ENCODE measurements at places on chromosomes 11 and 22. TPM values are rescaled to one million over a fixed set of nuclear protein-coding genes. Genes with fewer than 3 reads are reported as not detected.

- DNase-seq = no peak
Observed at GRCh38 chr22:36208162-36208765, 6.7 kb upstream of the APOL4 start.

GRCh38 chr11:6568191-6568918 is 35.1 kb downstream of the RRP8 start:
- peak; percentile 63 for DNase-seq

DNA sequence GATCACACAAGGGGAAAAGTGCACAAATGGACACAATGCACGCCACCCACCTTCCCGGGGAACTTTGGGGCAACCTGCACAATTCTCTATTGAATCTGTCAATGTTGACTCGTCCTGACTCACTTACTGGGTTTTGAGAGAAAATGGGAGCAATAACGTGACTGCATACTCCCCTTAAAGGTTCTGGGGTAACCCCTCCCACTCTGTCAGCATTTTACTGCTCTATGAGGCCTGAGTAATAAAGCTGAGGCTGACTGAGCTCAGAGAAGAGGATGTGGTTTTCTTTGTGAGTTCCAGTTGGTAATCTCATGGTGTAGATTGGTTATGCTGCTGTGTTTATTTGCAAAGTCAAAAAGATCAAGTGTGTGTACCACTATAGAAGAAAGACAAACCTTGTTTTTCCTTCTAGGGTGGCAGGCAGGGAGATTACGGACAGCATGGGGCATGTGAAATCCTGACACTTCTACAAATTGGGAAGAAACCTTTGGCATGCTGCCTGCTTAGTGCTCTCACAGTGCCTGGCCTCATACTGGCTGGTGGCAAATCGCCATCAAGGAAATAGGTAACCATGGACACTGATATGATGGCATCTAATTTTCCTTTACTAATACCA is 16.1 kb upstream of the APOA1 start:
- DNase-seq = no peak

The CASP12 gene
- total RNA-seq = not detected

DNA sequence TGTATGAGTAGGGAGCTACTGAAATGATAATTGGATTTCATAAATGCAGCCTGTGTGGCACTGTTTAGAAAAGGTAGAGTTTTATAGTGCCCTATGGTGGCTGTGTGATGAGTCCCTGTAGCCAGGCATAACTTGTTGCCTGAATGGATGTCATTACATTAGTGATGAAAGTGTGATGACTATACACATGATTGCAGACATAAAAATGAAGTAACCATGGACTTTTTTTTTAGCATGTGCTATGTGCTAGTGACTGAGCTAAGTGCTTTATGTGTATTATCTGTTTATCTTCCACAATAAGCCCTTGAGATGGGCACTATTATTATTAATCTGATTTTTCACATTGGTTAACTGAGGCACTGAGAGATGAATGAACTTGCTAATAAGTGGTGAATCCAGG is 13.5 kb upstream of the GRAMD1B start:
- DNase-seq = no peak

- no peak for DNase-seq
Observed at GRCh38 chr22:37708580-37709444, 12.0 kb downstream of the TRIOBP start.

The ABTB2 gene
- 18.7 TPM for total RNA-seq

- DNase-seq = no peak
Observed at GRCh38 chr11:43952401-43953342, 10.2 kb downstream of the C11orf96 start.

The CXCR5 gene
- total RNA-seq = not detected

DNA sequence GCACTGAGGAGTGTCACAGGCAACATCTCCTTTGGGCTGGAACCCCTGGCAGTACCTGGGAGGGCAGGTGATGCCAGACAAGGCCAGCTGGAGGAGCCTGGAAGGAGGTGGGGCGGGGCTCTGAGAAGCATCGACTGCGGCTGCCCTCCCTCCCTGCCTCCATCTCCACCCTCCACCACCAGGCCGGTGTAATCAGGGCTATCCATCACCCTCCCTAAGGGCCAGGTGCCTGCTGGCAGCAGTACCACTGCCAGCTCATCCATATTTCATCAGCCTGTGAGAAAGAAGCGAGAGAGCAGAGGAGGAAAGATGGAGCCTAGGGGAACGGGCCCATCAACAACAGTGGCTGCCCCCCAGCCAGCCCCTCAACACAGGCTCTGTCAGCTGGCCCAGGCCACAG is 51.4 kb upstream of the RASD2 start:
- DNase-seq = no peak

- DNase-seq = no peak
Observed at GRCh38 chr11:30113326-30113898, 96.6 kb upstream of the KCNA4 start.

GRCh38 chr11:45386972-45387371 is 100.8 kb upstream of the SYT13 start:
- no peak for DNase-seq
